ENCODE measurements at places on chromosomes 3 and 15.

DNA sequence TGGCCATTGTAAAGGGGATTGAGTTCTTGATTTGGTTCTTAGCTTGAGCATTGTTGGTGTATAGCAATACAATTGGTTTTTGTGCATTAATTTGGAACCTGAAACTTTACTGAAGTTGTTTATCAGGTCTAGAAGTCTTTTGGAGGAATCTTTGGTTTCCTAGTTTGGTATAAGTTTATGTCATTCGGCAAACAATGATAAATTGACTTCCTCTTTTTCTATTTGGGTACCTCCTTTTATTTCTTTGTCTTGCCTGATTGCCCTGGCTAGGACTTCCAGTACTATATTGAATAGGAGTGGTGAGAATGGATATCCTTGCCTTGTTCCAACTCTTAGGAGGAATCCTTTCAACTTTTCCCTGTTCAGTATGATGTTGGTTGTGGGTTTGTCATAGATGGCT, 32.1 kb downstream of the SPESP1 start:
- no peak for DNase-seq

DNA sequence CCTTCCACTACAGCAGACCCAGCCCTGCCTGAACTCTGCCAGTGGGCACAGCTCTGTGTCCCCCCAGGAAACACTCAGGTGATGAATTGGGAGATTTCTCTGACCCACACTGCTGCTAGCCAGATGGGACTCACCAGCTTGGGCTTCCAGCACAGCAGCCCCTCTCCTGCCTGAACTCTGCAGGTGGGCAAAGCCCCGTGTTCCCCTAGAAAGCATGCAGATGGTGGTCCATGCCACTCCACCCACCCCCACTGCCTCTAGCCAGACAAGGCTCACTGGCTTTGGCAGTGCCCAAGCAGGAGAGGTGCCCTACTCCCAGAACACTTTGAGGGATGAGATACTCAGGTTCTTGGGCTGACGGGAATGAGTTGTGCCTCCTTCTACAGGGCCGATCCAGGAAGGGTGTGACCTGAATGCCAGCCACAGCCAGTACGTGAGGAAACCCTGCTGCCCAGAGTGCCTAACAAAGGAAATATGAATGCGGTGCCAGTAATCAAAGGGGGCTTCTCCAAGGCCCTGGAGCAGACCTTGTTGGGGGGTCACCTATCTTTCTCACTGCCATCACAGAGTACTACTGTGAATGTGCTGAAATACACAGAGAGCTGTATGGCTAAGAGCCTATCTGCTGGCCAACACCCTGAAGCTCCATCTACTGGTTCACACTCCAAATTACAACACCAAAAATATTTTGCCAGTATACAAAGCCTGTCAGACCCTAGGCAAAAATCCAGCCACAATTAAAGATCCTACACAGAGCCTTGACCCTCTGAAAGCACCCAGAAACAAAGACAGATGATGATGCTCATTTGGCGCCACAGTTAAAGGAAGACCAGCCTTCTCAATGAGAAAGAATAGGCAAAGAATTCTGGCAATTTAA, 61.9 kb downstream of the BTLA start:
- no peak for DNase-seq

DNA sequence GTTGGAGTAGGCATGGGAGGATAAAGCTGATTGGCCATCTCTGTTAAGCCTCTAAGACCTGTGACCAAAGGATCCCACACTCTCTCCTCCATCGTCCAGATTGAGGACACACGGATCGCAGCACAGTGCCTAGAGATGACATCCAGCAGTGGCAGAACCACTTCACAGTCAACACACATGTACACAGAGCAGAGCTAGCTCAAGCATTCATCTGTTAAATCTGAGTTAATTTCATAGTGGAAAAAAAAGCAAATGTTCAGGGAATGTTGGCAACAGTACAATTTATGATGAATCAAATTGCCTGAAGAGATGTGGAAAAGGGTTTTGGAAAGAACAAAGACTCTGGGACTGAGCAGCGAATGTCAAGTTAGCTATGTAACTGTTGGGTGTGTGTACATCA, 108.1 kb upstream of the PLAAT1 start:
- no peak for DNase-seq

DNA sequence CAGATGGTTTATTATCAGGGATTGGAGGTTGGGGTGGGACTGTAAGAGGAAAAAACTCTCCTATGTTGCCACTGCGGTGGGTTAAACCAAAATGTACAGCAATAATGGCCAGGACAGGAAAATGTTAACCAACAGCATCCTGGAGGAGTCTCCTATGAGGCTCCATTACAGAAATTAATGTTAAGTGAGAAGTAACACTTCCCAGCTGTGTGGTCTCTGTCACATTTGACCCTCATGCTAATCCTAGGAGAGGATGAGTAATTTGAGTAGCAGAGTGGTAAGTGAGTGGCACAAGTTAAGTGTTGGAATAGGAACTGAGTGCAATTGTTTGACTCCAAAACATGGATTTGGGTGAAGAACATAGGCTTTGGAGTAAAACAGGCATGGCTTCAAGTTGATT, 39.0 kb downstream of the ARHGEF3 start:
- no peak for DNase-seq

GRCh38 chr15:100762913-100763834, 116.5 kb upstream of the ALDH1A3 start:
- no peak for DNase-seq

DNA sequence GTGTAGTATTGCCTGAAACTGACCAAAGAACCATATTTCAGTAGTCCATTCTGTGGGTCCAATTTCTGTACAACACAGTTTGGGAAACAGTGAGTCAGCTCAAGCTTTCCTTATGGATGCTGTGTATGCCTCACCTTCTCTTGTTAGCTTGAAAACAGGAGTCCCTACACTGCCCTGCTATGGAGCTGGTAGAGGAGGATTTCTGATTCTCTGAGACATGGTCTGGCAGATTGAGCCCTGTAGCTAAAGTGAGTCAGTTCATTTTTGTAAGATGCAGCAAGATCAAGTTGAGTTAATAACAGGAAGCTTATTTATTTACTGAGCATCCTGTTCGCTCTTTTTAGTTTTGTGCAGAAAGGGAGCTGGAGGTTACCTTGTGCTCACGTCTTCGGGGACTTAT, 424.1 kb upstream of the RBMS3 start:
- DNase-seq = no peak

DNA sequence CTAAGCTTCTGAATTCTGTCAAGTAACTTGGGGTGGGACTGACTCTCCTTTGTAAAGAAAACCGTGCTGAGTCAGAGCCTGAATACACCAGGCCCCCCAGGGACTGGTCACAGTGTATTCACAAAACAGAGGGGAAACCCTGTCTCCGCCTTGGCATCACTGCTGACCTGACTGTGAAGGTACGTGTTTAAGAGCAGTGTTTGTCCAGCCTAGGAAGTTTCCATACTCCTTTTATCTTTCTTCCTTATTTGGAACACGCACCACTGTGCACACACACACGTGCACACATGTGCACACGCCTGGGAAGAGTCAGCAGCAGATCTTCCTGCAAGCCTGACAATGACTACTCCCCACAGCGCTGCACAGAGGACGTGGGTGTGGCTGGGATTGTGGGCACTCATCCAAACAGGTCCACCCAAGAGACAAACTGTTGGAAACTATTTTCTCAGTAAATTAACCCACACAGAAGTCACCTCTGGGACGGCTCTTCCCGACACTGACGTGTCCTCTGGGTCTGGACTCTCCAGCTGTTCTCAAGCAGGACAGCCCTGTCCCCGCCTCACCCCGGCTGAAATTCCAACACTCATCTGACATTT, 87.7 kb downstream of the ATP10A start:
- no peak for DNase-seq

DNA sequence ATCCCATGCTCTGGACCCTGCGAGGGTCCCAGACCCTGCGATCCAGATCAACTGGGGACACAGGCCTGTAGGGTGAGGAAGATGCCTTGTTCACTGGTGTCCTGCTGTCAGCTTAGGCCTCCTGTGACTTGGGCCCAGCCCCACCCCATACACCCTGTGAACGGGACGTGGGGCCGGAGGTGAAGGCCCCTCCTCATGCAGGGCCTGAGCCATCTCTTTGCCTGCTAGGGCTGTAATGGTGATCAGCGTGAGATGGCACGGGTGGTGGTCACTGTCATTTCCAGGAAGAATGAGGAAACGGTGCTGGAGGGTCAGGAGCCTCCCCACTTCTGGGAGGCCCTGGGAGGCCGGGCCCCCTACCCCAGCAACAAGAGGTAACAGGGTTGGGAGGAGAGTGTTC, 12.4 kb downstream of the VILL start:
- DNase-seq = no peak

DNA sequence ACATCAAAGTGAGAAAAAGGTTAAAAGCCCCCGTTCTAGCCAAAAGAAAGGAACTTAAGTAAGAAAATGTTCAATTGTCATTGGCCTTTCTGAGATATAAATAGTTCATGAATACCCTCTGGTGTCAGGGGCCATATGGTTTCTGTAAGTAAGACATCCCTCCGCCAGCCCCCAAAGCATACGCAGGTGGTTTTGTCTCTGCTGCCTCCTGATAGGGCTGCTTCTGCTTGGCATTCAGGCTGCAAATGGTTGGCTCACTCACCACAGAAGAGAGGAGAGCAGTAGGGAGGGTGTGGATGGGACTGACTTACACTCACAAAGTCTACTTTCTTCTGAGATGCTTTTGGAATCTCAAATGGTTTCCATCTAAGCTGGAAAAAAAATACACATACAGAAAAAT, 29.8 kb downstream of the HGD start:
- DNase-seq = no peak

GRCh38 chr3:130969621-130970020, 57.0 kb downstream of the ASTE1 start:
- no peak for DNase-seq

GRCh38 chr15:73944161-73945129, 18.2 kb downstream of the LOXL1 start:
- no peak for DNase-seq

GRCh38 chr15:52082197-52083036, 30.2 kb downstream of the BCL2L10 start:
- DNase-seq = no peak

DNA sequence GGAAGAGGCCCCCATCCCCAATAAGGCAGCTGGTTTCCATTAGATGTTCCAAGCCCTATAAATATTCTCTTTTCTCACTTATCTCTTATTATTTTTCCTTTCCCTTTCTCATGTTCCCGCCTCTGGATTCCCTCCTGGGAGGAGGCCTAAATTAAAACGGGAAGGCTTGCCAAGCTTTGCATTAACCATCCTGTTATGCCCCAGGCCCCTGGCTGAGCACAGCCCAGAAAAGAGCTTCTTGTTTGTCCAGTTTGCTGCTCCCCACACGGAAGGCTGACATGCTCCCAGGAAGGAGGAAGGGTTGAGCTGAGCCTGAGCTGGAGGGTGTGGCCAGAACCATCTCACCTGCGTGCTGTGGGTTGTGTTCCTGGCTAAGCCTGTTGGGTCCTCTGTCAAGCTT, 63.1 kb upstream of the BOC start:
- DNase-seq = no peak

DNA sequence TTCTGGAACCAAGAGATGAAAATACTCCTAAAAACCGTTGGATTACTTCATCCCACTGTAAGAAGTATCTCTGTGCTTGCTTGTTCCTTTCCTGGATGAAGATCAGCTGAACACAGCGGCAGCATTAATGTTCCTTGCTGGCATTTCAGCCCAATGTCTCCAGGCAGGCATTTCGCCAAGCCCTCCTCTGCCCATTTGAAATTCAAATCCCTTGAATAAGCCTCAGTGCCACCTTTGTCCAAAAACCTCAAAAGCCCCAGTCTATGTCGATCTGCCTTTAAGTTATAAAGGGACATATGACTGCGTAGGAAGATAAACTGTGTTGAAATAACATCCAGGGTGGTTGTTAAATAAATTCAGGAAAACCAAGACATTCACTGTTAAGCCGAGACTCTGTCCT, 156.8 kb upstream of the PDZRN3 start:
- no peak for DNase-seq

DNA sequence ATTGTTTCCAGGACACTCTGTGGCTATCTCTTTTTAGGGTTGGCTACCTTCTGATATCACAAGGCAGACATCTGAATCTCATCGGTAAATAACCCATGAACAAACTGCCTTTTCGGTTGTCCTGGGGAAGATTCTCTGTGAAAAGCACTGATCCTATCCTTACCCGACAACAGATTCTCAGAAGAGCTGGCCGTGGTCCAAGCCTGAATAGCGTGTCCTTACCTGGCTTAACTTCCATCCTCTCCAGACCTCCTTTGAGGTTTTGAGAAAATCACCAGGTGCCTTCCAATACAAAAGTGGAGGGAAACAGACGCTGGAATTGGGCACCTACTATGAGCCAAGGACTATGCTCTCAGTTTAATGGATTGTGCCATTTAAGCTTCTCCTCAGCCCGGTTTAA, 87.4 kb upstream of the ARHGEF3 start:
- no peak for DNase-seq

- DNase-seq = no peak
Observed at GRCh38 chr15:101650145-101650544, 2.0 kb downstream of the TM2D3 start.

DNA sequence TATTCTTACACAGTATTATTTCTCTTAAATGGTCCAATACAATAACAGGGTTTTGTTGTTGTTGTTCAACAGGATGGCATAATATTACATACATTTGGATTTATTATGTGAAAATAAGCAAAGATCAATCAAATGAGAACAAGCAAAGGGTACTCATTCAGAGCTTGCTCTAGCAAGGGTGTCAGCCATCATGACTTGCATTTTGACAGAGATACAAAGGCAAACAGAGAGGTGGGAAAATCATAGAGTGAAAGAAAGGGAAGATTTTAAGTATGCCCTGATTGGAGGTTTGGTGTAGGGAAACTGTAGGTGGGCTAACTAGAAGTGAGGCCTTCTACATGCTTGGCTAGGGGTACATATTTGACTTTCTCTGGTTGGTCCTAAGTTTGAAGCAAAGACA, 109.1 kb upstream of the BCHE start:
- DNase-seq = no peak

DNA sequence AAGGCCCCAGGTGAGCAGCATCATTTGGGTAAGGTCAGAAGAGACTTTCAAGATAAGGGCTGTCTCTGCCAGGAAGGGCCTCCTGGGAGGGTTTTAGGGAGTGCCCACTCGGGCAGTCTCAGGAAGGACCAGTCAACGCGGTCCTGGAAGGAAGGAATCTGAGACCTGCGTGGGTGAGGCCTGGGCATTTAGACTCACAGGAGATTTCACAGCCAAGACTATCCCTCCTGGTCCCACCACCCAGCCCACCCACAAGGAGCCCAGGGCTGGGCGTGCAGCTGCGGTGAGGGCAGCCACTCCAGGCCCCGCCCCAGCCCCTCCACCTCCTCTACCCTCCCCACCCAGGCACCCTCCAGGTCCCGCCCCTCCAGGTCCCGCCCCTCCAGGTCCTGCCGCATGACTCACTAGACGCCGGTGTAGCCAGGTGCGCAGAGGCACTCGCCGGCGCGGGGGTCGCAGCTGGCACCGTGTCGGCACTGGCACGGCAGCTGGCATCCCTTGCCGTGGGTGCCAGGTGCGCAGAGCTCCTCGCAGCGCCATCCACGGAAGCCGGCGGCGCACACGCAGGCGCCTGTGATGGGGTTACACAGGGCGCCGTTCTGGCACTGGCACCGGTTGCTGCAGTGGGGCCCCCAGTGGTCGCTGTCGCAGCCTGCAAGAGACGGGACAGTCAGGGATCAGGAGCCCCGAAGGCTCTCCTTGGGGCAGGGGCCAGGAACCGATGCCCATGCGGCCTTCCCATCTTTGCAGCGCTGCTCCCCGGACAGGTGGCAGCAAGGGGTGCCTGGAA, 112.7 kb downstream of the RAB11A start:
- no peak for DNase-seq

All from cortex of kidney (tissue), 1 donor.